Hematopoietic multipotent progenitor cell treated with erythropoietin and hydrocortisone succinate and interleukin-3 and kit ligand, for 17 days (in vitro differentiated cells): ENCODE measurements at places on chromosomes 12 and 14.

DNA sequence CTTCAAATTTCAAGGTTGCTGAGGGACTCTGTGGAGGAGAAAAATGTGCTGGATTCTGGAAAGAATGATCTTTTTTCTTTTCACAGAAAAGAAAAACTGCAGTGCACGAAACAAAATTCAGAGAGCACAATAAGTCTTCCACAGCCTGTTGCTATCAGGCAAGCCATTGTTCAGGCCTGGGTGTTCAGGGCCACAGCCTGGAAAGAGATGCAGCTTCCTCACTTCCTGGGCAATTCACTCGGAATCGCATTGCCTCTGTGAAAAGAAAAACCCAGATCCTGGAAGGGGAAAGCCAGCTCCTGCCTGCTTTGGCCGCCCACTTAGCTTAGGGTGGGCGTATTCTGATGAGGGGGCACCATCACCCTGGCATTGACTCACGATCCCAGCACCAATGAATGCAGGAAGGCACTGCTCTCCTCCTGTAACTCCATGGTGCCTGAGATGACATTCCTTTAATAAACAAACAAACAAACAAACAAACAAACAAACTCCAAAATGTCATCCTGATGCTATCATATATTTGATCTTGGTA lies 863.9 kb downstream of the BCL11B start:
- no peak for DNase-seq

DNA sequence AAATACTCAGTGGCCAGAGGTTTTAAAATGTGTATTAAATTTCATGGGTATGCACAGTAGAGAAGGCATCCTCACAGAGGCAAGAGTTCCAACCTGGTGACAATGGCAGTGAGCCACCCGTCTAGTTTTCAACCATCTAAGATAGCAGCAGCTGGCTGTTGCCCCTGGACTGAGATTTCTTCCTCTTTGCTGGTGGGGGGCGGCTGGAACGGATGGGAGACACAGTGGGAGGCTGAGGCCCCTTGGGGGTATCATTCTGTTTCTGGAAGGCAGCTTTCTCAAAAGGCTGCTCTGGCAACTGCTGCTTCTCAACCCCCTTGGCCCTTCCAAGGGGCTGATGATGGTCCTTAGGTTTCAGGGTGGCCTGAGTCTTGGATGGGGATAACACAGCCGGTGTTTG lies 1.0 kb upstream of the IFFO1 start:
- DNase-seq = no peak

- no peak for DNase-seq
Measured at GRCh38 chr12:112166051-112167015, 41.0 kb downstream of the TRAFD1 start.

GRCh38 chr14:65003394-65003793 lies 16.7 kb downstream of the FNTB start:
- no peak for DNase-seq

DNA sequence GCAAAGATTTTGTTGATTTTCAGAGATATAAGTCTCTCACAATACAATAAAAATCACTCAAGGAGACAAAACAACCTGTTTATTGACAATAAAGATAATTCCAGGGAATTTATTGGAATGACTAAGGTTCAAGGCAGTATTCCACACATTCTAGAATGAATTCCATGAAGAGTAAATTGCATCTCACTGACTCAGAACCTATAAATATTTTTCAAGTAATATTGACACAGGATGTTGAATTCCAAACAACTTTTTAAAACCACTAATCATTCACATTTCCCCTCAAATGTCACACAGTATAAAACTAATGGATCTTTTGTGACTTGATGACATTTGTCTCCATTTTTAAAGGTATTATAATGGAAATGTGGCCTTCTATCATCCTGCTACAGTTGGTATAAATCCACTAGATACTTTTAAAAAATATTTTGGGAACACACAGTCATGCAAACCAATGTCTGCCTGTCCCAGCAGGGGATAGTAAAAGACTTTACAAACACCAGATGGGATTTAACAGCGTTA lies 42.1 kb upstream of the LGR5 start:
- DNase-seq = no peak

DNA sequence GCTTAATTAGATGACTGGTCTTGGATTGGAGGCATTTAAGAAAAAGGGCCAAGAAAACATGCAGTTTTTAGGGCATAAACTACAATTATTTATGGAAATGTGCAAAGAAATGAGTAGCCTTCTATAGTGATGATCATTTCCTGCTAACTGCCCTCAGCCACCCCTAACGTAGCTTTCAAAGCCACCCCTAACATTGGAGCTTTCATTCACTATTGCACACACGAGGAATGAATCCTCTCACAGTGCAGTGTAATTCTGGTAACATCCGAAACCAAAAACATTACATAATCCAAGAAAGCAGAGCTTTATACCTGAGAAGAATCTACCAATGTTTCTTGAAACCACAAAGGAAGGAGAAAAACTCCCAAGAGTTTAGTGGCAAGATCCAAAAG lies 1003.6 kb downstream of the TMEM121 start:
- no peak for DNase-seq

- no peak for DNase-seq
Measured at GRCh38 chr12:80415466-80415865, 28.6 kb upstream of the PTPRQ start.

- peak; percentile 65 for DNase-seq
Measured at GRCh38 chr14:50531595-50532501, 521 bp downstream of the MAP4K5 start.

- no peak for DNase-seq
Measured at GRCh38 chr12:104480826-104481440, 24.2 kb downstream of the CHST11 start.

GRCh38 chr12:19246933-19247332 lies 117.4 kb downstream of the PLEKHA5 start:
- DNase-seq = no peak

- DNase-seq = no peak
Measured at GRCh38 chr12:99954724-99955123, 30.0 kb downstream of the ANKS1B start.

DNA sequence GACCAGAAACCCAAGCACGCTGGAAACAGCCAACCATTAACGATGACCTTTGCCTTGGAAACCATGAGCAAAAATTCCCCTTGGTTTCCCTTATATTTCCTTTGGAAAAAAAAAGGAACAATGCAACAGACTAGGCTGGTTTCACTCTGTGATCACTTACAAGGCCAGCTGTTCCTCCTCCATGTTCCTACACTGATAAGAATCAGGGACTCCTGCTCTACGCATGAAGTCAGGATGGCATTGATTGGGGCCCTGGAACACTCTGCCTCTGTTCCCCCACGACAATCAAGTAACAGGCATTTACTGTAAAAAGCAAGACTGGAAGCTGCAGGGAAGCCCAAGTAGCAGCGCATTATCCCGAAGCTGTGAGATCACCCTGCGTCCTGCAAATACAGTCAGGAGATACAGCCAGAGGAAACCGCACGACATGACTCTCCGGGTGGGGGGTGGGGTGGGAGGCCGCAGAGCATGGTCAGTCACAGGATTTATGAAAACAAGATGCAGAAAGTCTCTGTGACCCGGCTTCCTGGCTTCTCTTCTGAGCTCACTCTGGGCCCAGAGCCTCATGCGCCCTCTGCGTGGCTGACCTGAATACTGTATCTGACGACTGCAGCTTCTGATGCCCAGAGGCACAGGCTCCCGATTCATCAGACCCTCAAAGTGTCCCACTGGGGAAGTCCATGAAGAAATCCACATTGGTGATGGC lies 31.1 kb downstream of the SSH1 start:
- no peak for DNase-seq

DNA sequence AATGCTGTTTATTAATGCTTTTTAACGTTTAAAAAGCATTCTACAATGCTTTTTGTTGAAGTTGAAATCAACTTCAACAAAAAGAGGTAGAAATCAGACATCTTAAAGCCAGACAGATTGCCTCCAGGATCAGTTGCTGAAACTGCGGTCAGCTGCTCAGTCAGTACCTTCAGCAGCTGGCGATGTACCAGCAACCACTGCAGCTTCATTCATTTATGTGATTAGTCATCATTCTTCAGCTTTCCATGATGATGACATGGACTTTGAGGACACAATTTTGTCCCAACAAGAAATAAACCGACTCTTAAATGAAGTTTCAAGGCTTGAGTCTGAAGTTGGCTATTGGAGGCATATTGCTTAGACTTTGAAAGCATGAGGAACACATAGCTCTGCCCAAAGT lies 31.5 kb upstream of the NUAK1 start:
- DNase-seq = no peak

- DNase-seq = no peak
Measured at GRCh38 chr12:47100160-47100559, 20.4 kb upstream of the AMIGO2 start.

DNA sequence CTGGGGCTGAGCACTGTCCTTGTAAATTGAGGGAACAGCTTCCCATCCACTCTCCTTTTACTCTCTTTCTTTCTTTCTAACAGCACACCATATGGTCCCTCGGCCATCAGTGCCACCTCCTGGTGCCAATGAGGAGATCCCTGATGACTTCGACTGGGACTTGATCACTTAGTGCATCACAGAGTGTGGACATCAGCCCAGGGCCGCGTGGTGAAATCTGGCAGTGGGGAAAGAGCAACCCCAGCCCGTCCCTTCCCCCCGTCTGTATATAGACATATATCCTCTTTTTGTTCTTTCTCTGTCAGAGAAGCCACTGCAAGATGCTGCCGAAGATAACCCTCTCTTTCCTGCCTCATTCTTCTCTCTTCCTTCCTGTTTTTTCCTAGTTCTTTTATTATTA lies 13.5 kb downstream of the C3AR1 start:
- no peak for DNase-seq

DNA sequence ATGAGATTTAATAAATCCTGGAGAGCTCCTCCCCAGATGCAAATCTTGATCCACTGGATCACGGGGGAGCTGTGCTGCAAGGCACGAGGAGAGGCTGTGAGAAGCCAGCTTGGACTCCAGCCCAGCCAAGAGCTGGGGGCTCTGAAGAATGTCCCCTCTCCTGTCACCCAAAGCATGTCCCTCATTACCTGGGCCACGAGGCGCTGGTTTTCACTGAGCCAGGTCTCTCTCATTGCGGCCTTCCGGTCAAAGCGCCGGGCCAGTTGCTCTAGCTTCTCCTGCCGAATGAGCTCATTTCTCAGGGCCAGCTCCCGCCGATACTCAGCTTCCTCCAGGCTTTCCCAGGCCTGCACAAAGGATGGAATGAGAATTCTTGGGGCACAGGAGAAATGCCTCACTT lies 83.3 kb downstream of the SPTB start:
- DNase-seq = no peak
